AG04450 (cell line): ENCODE measurements at places on chromosomes 2 and 18.

DNA sequence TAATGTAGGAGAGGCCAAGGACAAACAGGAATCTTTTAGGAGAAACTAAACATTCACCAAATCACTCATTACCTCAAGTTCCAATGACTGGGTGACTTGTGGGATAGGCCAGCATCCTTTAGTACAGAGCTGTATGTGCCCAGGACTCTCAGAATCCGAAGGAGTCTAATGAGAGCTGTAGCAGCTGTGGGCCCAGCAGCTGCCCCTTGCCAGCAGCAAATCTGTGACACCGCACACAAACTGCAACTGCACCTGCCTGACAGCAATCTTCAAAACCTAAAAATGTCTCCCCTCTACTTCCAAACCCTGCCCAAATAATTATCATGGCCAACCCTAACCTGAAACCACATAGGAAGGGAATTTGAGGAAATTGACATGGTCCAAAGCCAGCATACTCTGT, 44.5 kb upstream of the ACVR2A start:
- no peak for DNase-seq

DNA sequence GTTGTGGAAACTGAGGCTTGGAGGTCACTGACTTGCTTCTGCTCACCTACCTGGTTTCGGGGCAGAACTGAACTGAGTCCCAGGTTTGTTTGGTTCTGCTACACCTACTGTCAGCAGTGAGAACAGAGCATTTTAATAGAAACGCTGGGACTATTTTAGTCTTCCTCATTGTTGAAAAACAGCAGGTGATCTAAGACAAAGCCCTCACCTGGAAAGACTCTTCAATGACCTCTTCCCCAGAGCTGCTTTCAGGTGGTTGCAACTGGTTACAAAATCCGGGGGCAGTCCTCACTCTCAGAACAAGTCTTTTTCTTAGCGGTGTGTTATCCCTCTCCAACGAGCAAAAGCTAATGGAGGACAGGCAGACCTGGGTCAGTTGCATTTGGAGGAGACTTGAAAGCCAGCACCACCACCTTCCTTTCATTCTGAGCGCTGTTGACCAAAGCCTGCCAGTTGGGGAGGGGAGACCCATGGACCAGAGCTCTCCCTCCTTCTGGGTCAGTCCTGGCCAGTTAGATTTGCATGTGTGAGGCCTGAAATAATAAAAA, 217.0 kb downstream of the NCK2 start:
- DNase-seq = no peak

- DNase-seq = no peak
Observed at GRCh38 chr2:138537170-138537915, 35.8 kb downstream of the SPOPL start.

- no peak for DNase-seq
Observed at GRCh38 chr2:17303521-17303920, 214.7 kb downstream of the RAD51AP2 start.

- peak; percentile 85 for DNase-seq
Observed at GRCh38 chr2:47043142-47043890, 111.8 kb downstream of the STPG4 start.

DNA sequence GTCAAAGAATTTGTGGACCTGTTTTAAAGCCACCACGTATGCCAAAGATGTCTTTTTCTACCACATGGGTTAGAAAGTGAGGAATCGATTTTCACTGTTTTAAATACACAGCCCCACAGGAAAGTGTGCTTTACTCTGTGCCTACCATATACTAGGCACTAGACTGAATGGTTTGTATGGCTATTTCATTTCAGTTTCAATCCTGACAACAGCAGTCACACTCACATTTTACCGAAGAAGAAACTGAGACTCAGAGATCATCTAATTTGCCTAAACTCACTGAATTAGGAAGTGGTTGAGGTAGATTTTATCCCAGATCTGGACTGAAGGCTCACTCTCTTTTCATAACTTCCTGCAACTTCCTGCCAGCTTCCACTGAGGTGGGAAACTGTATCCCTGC, 176.4 kb downstream of the ALK start:
- DNase-seq = no peak

DNA sequence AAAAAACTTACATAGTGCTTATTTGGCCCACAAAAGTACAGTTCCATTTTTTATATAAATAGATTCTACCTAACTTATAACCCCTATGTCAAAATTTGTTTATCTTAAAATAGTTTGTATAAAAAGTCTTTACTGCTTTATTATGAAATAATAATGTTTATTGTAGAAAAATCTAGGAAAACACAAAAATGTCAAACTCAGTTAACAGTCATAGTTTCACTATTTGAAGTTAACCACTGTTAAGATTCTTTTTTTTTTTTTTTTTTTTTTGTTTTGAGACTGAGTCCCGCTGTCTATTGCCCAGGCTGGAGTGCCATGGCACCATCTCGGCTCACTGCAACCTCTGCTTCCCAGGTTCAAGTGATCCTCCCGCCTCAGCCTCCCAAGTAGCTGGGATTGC, 26.5 kb upstream of the ABI2 start:
- no peak for DNase-seq

GRCh38 chr2:175690113-175690837, 311.8 kb downstream of the LNPK start:
- peak; percentile 49 for DNase-seq

DNA sequence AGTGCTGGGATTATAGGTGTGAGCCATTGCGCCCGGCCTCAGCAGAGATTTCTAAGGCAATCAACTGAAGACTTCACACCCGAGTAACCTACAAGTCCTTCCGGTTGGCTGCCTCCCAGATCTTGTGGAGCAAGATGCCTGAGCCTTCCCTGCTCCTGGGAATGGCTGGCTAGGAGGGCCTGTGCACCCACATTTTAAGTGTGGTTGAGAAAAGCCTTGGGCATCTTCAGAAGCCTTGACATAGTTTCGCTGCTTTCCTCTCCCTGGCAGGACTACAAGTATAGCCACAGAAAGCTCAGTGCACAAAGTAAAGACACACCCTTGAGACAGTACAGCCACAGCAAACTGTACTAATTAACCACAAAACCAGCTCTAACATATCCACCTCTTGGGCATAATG, 35.2 kb downstream of the E2F6 start:
- DNase-seq = no peak

DNA sequence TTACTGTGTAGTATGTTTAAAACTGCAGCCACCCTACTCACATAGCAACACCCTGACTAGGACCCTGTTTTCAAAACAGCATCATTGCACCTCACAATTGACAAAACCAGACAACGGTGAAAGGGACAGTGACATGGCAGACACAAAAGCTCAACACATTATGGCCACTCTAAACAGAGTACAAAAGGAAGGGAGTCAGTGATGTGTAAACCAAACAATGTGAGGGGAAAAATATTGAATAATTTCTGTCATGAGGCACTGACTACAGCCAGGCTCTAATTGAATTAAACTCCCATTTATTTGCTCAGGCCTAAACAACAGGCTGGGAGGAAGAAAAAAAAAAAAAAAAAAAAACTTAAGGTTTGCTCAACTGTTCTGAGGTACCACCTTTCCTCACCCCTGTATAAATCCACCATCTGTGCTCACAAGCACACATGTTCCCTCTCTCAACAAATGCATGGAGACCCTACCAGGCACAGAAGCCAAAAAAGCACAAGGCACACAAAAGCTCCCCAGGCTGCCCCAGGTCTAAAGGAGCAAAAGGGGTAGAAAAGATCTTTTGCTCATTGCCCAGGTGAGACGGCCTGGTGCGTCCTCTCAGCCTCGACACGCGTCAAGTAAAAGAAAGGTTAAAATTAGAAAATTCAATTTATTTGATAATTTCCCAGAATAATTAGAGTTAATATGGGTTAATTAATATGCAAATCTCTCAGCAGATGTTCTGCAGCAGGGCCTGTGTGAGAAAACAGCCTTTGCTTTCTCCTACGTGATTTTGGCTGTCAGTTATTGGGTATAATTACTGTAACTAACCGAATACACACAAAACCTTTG, 80.9 kb downstream of the ZEB2 start:
- DNase-seq = no peak

- no peak for DNase-seq
Observed at GRCh38 chr18:57691363-57691762, 69.7 kb upstream of the NARS1 start.

- DNase-seq = no peak
Observed at GRCh38 chr2:220185766-220186305, 558.4 kb downstream of the SLC4A3 start.

GRCh38 chr2:150526827-150527226, 39.4 kb upstream of the RND3 start:
- no peak for DNase-seq
